Sigmoid colon (tissue), 7 donors: ENCODE measurements at places on chromosomes 4 and X. TPM values are rescaled to one million over a fixed set of nuclear protein-coding genes. Genes with fewer than 3 reads are reported as not detected.

- H3K36me3 ChIP-seq: no peaks in the 10 kb centered on the region
- no peaks in the 10 kb centered on the region for H3K27me3 ChIP-seq
- no peak overlapping the region for H3K27ac ChIP-seq
- H3K4me3 ChIP-seq: no peak overlapping the region
These were observed 82.3 kb downstream of the COMMD8 start for GRCh38 chr4:47381172-47381571.

- H3K27me3 ChIP-seq: no peaks in the 10 kb centered on the region
- H3K36me3 ChIP-seq: no peaks in the 10 kb centered on the region
- no peak overlapping the region for H3K4me3 ChIP-seq
These were observed 688.0 kb downstream of the PCDH7 start for GRCh38 chr4:31408121-31408520.

DNA sequence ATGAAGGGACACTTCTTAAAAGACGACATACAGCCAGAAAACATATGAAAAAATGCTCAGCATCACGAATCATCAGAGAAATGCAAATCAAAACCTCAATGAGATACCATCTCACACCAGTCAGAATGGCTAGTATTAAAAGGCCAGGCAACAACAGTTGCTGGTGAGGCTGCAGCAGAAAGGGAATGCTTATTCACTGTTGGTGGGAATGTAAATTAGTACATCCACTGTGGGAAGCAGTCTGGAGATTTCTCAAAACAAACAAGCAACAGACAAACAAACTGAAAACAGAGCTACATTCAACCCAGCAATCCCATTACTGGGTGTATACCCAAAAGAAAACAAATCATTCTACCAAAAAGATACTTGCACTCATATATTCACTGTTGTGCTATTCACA lies 197.9 kb downstream of the EVC2 start:
- H3K4me3 ChIP-seq: no peak overlapping the region
- H3K36me3 ChIP-seq: no peaks in the 10 kb centered on the region
- H3K27ac ChIP-seq: no peak overlapping the region
- H3K27me3 ChIP-seq: no peaks in the 10 kb centered on the region
- no peak for DNase-seq

GRCh38 chr4:24980064-24980690 lies 50.6 kb downstream of the LGI2 start:
- H3K4me3 ChIP-seq: no peak overlapping the region
- H3K36me3 ChIP-seq: no peaks in the 10 kb centered on the region
- peaks cover 12% of the 10 kb centered on the region for H3K4me1 ChIP-seq
- H3K27ac ChIP-seq: peak overlapping the region; percentile 68
- DNase-seq: peak; percentile 83
- H3K27me3 ChIP-seq: no peaks in the 10 kb centered on the region

Gene CLDN34
- total RNA-seq: 0.68 TPM

Gene EXOC1L
- not detected for total RNA-seq

Gene ARMCX1
- 73.1 TPM for total RNA-seq

Gene ATP2B3
- total RNA-seq: 0.16 TPM
